ENCODE measurements at places on chromosomes 1 and 21.

DNA sequence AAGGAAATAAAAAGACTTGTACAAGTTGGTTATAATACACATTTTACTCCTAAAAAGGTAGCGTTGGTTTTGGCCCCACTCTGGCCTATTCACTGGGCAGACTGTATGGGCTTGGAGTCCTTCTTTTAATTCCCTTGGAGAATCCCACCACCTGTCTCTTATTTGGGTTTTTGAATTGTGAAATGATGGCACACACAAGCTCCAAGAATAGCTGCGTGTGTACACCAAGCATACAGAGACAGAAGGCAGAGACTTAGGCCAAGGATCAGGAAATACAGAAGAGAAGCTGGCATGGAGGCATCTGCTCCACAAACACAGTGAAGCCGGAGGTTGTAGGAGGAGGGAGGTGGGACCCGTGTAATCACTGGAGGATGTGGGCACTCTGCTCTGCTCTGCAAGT lies 29.1 kb downstream of the DDR2 start:
- no peak for DNase-seq

- DNase-seq, result no peak
These were observed 73.8 kb upstream of the ATP5PO start for GRCh38 chr21:33989440-33989839.

DNA sequence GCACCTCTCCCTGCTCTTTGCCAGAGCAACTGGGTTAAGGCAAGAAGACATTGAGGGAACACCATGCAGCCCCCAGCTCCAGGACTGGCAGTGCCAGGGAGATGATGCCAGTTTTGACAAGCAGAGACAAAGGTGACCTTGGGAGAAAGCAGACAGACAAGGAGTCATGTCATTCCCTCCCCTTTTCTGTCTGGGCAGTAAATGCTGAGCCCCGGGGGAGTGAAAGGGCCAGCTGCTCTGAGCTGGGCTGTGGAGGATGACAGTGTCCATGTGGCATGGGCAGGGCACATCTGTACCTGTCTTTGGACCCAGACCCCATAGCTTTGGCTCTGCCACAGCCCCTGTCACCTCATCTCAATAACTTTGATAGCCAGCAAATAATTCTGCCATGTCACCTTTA lies 24.2 kb downstream of the PLEKHA6 start:
- no peak for DNase-seq

GRCh38 chr21:35861661-35862060 lies 198.7 kb downstream of the SETD4 start:
- peak; percentile 2 for DNase-seq

- DNase-seq, result no peak
These were observed 126.1 kb upstream of the KIAA0040 start for GRCh38 chr1:175318633-175319032.

DNA sequence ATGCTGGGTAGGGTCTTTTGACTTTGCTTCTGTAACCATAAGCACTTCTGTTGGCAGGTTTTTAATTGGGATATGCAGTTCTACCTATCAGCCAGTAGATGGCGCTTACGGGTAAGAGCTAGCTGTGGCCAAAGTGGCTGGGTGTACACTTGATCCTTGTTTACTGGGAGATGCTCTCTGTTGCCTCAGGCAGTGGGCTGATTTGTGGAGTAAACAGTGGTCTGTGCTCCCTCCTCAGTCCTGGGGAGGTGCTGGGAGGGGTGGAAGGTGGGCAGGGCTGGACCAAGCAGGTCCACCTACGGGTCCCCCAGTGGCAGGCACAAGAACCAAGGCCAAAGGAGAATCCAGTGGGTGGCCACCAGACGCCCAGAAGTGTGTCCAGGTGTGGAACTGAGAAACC lies 43.4 kb downstream of the RALGPS2 start:
- no peak for DNase-seq

GRCh38 chr1:215635827-215636226 lies 68.7 kb downstream of the KCTD3 start:
- DNase-seq, result no peak

- DNase-seq, result no peak
These were observed 44.0 kb downstream of the EVA1C start for GRCh38 chr21:32456497-32456918.

GRCh38 chr1:61079296-61079897 lies 3.0 kb upstream of the NFIA start:
- DNase-seq, result no peak

GRCh38 chr1:19212167-19212566 lies 2.1 kb upstream of the UBR4 start:
- DNase-seq, result no peak

DNA sequence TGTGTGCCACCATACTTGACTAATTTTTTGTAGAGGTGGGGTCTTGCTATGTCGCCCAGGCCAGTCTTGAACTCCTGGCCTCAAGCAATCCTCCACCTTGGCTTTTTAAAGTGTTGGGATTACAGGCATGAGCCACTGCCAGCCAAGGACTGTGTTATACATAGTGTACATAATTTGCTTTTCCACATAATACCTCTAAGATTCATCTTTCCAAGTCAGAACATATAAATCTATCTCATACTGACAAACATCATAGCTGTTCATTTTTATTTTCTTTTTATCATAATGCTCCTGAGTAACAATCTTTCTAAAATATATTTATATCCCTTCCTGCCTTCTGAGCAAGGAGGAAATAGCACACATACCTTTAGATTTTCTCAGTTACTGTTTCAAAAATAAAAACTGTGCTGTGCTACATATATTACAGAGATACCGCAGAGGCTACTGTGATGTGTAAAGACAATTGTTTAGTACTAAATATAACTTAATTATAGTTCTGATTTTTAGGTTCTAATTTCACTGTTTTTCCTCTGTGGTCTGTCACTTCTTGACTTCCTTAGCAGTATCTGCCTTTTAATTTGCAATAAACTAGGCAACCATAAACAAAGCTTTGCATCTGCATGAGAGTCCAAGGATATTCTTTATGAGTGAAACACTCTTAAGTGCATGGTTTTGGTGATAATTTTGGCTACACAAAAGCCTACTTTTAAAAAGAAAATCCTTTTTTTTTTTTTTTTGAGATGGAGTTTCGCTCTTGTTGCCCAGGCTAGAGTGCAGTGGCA lies 59.3 kb downstream of the EYA3 start:
- no peak for DNase-seq

DNA sequence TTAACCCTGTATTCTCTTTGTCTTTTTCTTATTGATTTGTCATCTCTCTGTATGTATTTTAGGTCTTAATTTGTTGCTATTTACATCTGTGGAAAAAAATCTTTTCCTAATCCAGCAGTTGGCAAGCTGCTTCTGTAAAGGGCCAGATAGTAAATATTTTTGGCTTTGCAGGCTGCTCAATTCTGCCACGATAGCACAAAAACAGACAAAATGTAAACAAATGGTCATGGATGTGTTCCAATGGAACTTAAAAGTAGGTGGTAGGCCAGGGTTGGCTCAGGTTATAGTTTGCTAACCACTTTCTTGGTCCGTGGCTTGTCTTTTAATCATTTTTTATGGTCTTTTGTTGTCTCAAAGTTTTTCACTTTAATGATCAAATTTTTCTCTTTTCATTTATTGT lies 371.8 kb downstream of the HHAT start:
- DNase-seq, result no peak

DNA sequence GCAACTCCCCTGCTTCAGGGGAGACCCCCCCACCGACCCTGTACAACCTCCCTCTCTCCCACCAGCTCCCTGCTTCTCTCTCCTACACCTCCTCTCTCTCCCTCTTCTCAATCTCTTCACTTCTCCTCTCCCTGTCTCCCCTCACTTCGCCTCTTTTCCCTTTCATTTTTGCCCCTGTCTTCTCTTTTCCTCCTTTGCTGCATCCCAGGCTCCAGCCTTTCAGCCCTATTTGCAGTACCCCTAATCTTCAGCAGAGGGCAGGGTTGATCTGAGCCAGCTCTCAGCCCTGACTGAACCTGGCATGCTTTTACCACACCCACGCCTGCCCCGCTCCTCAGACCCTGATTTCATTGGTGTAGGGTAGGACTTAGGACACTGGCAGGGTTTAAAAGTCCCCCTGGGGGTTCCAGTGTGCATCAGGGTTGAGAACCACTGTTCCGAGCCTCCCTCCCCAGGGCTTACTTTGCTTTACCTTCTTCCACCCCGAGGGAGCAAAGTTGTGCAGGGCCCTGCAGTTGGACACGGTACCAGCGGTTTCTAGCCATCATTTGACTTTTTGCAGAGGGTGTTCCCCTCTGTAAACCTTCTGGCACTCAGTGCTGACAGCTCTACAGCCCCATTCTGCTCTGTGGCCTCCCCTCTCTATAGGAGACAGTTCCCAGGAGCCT lies 67.3 kb upstream of the CNTN2 start:
- DNase-seq, result peak; percentile 13

- no peak for DNase-seq
These were observed 41.7 kb upstream of the C8B start for GRCh38 chr1:57007472-57007871.

DNA sequence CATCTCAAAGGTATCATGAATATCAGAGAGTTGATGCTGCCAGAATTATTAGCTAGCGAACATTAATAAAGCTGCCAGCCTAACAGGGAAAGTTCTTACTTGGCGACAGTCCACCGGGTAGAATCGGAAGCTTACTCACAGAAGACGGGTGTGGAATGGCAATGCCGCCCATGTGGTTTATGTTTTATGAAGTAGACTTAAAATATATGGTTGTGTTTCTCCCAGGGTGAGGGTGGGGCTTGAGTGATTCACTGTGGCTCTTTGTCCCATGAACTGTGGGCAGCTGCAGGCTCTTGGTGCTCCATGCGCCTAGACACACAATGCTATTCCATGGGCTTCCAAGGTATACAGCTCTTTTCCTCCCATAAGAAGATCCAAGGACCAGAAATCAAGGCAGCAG lies 162.7 kb downstream of the PIGK start:
- no peak for DNase-seq

All from NCI-H146 (cell line).